ENCODE measurements at places on chromosomes 3 and 15.

DNA sequence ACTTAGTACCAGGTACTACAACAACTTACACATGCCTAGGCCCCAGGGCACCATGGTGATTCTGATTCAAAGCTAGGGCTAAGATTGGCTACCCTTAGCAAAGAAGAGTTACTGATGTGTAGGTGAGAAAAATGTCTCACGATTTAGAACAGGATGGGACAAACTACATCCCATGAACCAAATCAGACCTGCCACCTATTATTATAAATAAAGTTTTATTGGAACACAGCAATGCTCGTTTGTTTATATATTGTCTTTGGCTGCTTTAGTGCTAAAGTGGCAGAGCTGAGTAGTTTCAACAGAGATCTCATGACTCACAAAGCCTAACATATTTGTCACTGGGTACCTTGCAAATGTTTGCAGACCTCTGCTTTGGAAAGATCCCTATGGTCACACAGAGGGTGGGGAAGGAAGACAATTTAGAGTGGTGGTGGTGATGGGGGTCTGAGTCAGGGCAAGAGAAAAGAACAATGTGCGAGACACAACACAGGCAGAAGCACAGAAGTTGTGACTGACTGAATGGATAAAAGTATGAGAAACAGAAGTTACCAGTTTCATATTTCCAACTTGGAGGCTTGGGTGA is 770.6 kb upstream of the CFAP20DC start:
- DNase-seq: no peak

- no peak for DNase-seq
Measured at GRCh38 chr3:32421991-32422859, 30.6 kb downstream of the CMTM7 start.

DNA sequence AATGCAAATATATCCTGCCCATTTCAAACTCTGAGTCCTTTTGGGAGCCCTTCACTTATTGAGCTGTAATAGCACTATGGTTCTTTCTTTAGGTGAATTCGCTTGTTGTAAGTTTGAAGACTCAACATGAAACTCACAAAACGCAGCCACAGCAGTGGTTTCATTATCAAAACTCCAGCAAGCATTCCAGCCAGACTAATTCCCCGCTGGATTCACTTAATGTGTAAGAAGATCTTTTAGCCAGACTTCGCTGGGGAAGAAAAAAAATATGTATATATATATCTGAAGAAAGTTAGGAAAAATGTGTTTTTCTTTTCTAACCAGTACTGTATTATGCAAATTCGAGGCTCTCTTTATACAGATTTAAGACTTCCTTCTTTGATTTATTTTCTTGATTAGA is 241.1 kb downstream of the WNT5A start:
- DNase-seq: no peak

GRCh38 chr3:73759297-73759711 is 134.6 kb upstream of the PDZRN3 start:
- DNase-seq: no peak

- no peak for DNase-seq
Measured at GRCh38 chr3:98504539-98504938, 7.1 kb downstream of the OR5K2 start.

DNA sequence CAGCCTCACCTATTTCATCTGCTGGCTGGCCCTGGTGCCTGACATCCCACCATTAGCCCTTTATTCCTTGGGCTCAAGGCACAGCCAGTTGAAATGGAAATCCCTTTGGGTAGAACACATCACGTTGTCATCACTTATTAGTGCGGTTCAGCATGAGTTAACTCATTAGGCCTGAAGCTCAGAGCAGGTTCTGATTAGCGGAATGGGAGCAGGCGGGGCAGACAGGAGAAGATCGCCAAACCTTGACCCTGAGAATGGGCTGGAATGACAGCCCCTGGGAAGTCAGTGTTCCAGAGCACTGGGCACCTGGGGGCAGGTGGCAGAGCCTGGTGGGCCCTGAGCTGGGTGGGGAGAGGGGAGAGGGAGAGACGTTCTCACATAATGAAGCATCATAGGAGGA is 5.8 kb downstream of the ITGA11 start:
- no peak for DNase-seq

GRCh38 chr3:5309171-5309570 is 121.7 kb downstream of the EDEM1 start:
- DNase-seq: no peak

DNA sequence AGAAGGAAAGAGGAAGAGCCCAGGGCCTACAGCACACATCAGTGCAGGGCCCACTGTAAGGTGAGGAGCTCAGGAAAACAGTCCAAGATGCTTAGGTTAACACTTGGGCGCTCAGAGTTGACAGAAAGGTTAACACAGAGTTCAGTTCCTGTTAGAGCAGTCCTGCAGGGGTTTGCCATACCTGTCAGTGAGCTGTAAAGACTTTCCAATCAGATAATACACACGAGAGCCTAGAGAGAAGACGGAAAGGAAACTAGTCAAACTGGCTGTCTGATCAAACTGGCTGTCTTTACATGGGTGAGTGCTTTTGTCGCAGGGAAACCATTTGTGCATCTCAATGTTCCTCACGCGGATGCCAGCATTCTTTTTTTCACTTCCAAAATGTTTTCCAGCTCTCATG is 61.4 kb upstream of the ARHGEF26 start:
- no peak for DNase-seq

- DNase-seq: no peak
Measured at GRCh38 chr15:41429003-41429890, 12.4 kb downstream of the RTF1 start.

- no peak for DNase-seq
Measured at GRCh38 chr3:131110087-131110486, 83.4 kb downstream of the NEK11 start.

- DNase-seq: no peak
Measured at GRCh38 chr15:36361351-36361870, 218.0 kb upstream of the CDIN1 start.

GRCh38 chr3:171671709-171672108 is 138.6 kb downstream of the PLD1 start:
- DNase-seq: no peak

DNA sequence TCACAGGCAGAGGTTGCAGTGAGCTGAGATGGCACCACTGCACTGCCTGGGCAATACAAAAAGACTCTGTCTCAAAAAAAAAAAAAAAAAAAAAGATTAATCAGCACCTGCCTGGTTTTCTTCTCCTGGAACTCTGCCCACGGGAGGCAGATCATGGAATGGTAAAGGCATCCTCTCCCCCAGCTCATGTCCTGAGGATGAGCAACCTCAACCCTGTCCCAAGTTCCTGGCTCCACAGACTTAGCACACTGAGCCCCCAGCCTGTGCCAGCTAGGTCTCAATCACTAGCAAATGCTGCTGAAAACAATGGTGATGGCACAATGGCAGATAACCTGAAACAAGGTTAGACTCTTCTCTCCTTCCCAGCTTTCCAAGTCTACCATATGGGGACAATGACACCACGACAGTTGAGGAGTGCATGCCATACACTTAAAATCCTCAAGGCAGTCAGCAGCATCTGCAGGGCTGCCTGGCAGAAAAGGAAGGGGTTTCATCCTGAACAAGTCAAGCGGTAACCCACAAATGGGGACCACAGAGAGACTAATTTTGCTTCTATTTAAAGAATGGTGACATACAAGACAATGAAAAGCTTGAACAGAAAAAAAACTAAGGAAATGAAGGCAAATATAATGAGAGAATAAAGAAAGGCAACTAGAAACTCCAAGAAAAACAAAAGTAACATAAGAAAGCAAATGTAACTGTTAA is 4.8 kb downstream of the CLN6 start:
- DNase-seq: no peak

DNA sequence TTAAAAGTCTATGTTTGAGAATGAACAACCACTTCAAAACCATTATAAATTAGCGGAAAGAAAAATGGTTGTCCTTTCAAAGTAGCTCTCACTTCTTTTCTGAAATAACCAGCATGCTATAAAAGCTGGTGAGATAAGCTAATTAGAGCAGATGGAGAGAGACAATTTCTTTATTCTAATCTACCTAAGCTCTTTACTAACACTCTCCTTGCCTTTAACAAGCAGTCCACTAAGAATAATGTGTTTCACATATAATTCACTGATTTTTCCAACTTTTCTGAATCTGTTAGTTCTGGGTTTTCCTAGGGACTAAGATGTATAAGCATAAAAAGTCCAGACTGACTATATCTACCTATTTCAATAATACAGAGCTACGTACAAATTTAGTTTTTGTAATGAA is at the start of gene IMPG2:
Gene IMPG2 (minus strand): TSS at position 101 of the 400 bp plus-strand sequence. CDS start 203 bp downstream, outside the sequence.
- DNase-seq: no peak

DNA sequence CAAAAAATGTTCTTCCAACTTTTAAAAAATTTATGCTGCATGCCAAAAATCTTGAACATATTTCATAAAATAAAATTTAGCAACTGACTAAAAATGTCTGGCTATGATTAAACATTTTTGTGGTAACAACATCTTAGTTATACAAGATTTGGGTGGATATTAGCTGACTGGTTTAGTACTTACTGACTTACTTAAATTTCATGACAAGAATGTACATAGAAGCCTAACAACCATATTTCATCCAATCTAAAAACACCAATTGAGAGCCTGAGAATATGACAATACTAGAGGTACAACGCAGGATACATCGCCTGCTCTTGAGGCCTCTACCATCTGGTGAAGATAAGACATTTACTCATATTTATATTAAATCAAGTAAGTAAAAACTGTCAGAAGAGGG is 34.6 kb downstream of the GNB4 start:
- DNase-seq: no peak

GRCh38 chr3:128408693-128409623 is 57.7 kb downstream of the DNAJB8 start:
- no peak for DNase-seq

- no peak for DNase-seq
Measured at GRCh38 chr3:167116120-167116922, 263.8 kb downstream of the ZBBX start.

DNA sequence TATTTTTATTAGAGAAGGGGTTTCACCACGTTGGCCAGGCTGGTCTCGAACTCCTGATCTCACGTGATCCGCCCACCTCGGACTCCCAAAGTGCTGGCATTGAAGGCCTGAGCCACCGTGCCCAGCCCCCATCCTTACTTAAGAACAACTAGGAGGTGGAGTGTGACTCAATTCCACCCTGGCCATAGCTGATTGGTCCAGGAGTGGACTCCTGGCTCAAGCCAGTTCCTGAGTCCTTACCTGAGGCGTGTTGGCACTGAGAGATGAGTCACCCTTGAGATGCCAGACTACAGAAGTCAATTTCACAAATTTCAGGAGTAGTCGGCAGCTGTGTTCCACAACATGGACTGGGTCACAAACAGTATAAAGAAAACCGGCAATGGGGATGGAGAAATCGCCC is 124.2 kb downstream of the SHQ1 start:
- DNase-seq: no peak

- DNase-seq: no peak
Measured at GRCh38 chr15:38414357-38414756, 39.6 kb upstream of the FAM98B start.

DNA sequence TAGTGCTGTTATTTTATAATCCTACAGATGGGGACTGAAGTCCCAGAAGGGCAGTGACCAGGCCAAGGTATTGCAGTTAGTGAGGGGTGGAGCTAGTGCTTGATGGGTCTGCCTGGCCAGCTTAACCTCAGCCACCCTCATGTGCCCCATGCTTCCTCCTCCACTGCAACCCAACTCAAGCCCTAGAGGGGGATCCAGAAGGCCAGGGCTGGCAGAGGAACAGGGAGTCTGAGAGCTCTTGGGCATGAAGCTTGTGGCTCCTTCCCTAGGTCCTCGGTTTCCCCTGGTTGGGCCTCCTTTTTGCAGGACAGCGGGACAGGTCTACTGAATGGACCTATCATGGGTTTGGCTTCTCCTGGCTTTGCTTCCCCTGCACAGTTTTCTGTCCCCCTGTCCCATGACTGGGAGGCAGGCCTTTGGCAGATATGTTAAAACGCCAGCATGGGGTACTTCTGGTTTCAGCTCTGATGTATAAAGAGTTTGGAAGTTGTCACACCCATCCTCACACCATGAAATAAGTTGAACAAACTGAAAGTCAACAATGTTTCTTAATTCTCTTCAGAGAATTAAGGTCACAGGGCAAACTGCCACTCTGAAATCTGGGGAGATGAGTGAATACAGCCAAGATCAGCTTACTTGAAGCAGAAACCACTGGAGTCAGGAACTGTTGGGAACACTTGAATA is 103.3 kb downstream of the SMAD6 start:
- DNase-seq: no peak

DNA sequence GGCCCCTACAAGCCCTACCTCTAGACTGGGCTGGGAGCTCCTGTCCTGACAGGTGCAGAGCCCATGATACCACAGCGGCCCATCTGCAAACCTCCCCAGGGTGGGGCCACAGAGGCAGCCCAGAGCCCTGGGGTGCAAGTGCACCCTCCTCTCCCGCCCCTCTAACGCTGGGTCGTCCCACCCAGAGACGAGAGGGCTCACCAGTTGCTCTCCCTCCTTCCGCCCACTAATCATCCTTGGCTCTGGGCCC is 742 bp downstream of the TNK2 start:
- DNase-seq: no peak

- DNase-seq: no peak
Measured at GRCh38 chr3:123899300-123899865, 15.3 kb upstream of the MYLK start.

DNA sequence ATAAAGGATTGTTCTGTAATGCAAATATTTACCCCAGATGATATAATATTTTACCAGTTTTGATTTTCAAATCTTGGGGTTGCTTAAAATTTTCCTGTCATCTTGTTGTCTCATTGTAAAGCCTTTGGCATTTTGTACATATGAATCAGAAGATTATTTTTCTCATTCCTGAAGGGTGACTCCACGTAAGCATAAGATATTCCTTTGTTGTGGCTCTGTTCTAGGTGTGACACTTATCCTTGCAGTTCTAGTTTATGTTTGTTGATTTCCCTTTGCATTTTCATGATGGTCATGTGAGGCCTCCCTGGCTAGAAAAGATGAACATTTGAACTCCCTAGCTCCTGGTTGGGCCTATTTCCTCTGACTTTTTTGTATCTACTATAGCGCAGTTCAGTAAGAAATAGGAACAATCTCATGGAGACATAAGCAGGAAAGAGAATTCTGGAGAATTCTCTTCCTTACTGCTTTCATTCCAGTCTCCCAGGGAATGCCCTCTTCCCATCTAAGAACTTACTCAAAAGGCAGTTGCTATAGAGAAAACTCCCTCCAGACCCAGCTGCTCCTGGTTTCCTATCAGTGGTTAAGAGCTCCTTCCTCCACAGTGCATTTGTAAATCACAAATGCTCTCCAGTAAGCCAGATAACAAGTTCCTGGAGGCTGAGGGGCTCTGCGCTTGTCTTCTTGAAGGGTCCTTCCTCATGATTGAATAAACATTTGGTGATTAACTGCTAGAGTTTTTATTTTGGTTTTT is 124.7 kb downstream of the WNT5A start:
- DNase-seq: no peak

DNA sequence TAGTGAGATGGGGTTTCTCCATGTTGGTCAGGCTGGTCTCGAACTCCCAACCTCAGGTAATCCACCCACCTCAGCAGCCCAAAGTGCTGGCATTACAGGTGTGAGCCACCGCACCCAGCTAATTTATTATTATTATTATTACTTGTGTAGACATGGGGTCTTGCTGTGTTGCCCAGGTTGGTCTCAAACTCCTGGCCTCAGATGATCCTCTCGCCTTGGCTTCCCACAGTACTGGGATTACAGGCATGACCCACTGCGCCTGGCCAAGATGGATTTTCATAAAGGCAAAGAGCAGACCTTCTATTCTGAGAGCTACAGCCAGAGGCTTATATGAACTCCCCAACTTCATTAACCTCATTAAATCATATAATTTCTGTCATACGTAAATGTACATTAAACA is 17.2 kb downstream of the PTPN9 start:
- no peak for DNase-seq

- no peak for DNase-seq
Measured at GRCh38 chr3:138890555-138891187, 55.9 kb upstream of the PIK3CB start.

- no peak for DNase-seq
Measured at GRCh38 chr3:171606151-171606751, 146.0 kb upstream of the TNIK start.

All from activated naive CD4-positive, alpha-beta T cell (primary cell).